ENCODE measurements at places on chromosomes 3 and 15.

- no peak for DNase-seq
Observed at GRCh38 chr3:143595456-143596077, 252.7 kb downstream of the SLC9A9 start.

- DNase-seq: no peak
Observed at GRCh38 chr3:43921056-43921648, 230.4 kb downstream of the ABHD5 start.

GRCh38 chr3:120168611-120169010 lies 74.4 kb upstream of the GSK3B start:
- no peak for DNase-seq

DNA sequence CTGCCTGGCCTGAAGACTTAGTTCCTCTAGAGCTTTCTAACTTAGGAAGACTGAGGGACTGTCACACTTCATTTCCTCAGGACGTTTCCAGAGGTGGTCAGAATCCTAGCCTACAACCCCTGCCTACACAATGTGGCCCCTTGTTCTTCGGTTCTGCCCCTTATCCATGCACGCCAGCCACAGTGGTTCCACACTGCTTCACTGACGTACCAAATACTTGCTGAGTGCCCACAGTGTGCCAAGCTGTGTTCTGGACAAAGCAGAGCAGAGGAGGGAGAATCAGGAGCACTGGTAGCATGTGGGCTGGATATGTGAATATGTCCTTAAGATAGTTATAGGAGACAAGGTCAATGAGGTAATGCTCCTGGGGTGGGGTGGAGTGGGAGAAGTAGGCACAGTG lies 70.5 kb upstream of the SAMMSON start:
- DNase-seq: no peak

DNA sequence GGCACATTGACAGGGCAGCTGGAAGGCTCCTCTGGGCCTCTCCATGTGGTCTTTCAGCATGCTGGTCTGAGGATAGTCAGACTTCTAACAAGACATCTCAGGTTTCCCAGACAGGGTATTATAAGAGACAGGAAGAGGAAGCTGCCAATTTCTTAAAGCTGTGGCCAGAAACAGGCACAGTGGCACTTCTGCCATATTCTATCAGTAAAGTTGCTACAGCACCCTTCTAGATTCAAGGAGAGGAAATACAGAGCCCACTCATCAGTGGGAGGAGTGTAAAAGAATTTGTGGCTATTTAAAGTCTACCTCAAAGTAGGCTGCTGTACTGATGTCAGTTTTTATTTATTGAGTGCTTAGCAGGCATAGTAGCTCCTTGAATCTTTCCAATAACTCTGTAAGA lies 55.5 kb downstream of the BTD start:
- no peak for DNase-seq

- DNase-seq: peak; percentile 20
Observed at GRCh38 chr3:138479438-138479863, 45.0 kb downstream of the ESYT3 start.

- DNase-seq: no peak
Observed at GRCh38 chr15:93288728-93289294, 199.8 kb upstream of the RGMA start.

- no peak for DNase-seq
Observed at GRCh38 chr3:132637590-132637989, 22.0 kb downstream of the ACAD11 start.

DNA sequence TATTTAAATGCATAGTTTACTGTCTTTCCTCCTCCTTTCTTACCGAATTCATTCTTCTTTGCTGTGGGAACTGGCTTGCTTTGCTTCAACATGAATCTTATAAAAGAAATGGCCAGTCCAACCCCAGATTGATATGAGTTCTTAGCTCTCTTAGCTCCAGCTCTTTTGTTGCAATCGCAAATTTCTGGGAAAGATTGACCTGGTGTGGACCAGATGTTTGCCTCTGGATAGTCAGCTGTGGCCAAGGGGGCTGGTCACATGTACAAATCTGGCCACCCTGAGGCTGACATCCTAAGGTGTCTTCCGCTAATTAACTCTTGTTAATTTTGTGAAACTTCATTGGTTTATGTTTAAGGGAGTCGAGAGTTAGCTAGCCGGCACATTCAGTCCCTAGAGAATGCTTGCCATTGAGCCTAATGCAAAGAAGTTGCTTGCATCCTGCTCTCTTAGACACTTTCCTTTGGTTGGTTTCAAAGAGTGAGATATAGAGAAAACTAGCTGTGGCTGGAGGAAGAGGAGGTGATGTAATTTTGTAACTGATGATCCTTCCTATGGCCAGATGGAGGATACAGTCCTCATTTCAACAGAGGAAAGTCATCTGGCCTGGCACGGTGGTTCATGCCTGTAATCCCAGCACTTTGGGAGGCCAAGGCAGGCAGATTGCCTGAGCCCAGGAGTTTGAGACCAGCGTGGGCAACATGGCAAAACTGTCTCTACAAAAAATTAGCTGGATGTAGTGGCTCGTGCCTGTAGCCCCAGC lies 162.4 kb downstream of the ADAMTSL3 start:
- DNase-seq: no peak

- DNase-seq: no peak
Observed at GRCh38 chr3:29183346-29184087, 97.4 kb upstream of the RBMS3 start.

- DNase-seq: no peak
Observed at GRCh38 chr15:100571592-100572167, 30.3 kb downstream of the LINS1 start.

- no peak for DNase-seq
Observed at GRCh38 chr15:28993051-28993719, 107.4 kb downstream of the APBA2 start.
